Activated CD4-positive, alpha-beta T cell treated with anti-CD3 and anti-CD28 coated beads, Interleukin-2, amount 50 U/mL, for 48 hours (primary cell): ENCODE measurements at places on chromosomes 4 and X.

GRCh38 chrX:80354966-80355465, 65.2 kb upstream of the TENT5D start:
- DNase-seq: no peak

DNA sequence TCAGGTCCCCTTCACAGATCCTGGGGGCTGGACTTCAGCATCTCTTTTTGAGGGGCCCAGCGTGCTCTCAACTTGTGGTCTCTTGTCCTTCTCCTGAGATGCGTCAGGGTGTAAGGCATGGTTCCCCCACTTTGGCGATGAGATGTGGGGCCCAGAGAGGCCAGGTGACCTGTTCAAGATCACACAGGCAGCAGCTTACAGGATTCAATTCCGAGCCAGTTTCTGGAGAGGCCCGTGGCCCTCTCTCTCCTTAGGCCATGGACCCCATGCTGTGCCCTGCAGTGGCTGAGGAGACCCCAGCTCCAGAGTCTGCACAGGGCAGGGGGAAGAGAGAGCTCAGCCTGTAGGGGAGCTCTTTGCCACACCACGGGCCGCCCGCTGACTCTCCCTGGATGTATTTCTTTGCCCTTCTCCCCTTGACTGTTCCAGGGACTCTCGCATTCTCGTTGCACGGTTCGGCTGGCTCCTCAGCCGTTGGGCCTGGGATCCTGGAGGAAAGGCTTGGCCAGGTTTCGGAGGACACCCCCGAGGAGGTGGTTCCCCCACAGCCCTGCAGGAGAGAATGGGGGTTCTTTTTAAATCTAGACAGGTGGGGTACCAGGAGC, 18.6 kb downstream of the NSG1 start:
- no peak for DNase-seq

GRCh38 chrX:23403849-23404248, 69.2 kb downstream of the PTCHD1 start:
- no peak for DNase-seq

DNA sequence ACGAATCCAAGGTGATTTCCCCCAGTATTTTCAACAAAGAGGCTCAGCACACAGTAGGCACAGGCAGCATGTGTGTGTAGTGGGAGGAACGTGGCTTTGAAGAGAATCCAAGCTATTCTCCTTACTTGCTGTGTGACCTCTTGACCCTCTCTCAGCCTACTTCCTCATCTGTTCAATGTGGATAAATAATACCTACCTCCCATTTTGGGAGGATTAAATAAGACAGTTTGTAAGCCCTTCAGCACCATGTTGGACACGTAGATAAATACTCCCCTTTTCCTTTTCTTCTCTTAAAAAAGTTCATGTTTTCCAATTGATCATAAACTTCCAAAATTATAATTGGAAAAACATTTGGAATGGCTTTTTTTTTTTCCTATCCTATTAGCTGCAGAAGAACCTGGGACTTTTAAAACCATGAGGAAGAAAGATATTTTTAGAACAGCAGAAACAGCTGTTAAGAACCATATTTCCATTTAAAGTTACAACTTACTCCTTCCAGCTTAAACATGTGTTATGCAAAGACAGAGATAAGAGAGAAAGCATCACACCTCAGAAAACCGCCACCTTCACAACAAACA, 56.1 kb upstream of the TMEM131L start:
- no peak for DNase-seq

- no peak for DNase-seq
Measured at GRCh38 chr4:53477038-53477565, 99.7 kb downstream of the FIP1L1 start.

DNA sequence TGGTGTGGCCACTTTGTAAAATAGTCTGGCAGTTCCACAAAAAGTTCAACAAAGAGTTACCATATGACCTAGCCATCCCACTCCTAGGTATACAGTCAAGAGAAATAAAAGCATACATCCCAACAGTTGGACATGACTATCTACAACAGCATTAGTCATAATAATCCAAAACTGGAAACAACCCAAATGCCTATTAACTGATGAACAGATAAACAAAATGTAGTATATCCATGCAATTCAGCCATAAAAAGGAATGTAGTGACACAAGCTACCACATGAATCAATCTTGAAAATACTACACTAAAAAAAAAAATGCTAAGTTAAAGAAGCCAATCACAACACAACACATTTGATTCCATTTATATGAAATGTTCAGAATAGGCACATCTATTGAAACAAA, 16.1 kb downstream of the MED14 start:
- no peak for DNase-seq

- no peak for DNase-seq
Measured at GRCh38 chr4:5724377-5724776, 13.4 kb downstream of the EVC start.

GRCh38 chr4:146592019-146592418, 46.7 kb upstream of the POU4F2 start:
- DNase-seq: no peak

GRCh38 chrX:100587861-100588260, 3.1 kb downstream of the TNMD start:
- no peak for DNase-seq

GRCh38 chr4:156975686-156976085, 4.1 kb upstream of the PDGFC start:
- no peak for DNase-seq

DNA sequence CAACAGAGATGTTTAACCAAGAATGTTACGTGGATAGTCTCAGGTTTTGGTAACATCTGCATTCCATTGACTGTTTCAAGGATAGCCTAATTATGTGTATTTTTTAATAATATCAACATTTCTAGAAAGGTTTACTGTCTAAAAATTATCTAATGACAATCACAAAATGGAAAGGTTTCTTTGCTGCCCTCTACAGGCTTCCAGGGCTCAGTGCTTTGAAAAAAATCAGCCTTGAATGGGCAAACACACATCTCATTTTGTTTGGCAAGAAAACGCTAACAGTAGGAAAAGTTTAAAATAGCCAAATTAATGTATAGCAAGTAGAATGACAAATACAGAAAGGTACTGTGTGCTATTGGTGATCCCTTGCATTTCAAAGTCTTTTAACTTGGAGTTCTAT, 223.4 kb upstream of the PRPS2 start:
- DNase-seq: no peak

GRCh38 chr4:144968606-144969005, 129.4 kb downstream of the ANAPC10 start:
- DNase-seq: no peak

- no peak for DNase-seq
Measured at GRCh38 chr4:76607266-76607799, 172.3 kb downstream of the SHROOM3 start.

DNA sequence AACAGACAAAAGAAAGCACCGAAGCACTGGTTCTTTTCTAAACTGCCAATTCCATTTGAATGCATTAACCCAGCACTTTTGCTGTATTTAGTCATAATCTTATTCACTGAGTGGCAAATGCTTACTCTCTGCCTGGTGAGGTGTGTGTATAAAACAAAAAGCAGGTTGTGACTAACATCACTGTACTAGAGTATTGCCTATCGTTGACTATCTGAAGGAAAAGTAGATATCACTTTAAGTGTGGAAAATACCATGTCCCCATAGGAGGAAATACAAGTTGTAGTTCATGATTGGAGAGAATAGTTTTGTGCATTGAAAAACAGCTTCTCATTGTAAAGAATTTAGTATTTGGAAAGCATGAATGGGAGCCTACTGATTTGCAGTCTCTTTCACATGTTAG, 2.7 kb downstream of the PDLIM5 start:
- DNase-seq: no peak

DNA sequence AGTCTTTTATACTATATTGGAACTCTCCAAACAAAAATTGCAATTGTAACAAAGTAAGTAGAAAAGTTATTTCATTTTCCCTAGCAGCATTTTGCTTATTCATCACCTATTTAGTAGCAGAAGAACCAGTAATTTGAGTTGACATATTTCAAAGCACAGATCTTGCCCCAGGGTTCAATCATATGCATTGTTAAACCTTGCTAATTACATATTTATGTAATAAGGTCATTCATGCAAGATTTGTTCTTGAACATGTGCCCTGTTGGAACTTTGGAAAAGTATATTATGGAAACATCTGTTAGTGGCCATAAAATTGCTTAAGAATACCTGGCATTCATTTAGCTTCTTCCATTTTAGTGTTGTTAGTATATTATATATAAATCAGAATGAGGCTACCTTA, 191.7 kb downstream of the TLL1 start:
- no peak for DNase-seq

DNA sequence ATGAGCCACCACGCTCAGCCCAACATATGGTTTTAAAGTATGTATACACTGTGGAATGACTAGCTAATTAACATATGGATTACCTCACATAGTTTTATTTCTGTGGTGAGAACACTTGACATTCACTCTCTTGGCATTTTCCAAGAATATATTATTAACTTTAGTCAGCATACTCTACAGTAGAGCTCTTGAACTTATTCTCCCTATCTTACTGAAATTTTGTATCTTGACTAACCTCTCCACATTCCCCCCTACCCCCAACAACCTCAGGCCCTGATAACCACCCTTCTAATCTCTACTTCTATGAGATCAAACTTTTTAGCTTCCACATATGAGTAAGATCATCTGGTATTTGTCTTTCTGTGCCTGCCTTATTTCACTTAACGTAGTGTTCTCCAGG, 38.6 kb upstream of the AGA start:
- no peak for DNase-seq

- no peak for DNase-seq
Measured at GRCh38 chrX:40976981-40977380, 108.3 kb upstream of the USP9X start.

DNA sequence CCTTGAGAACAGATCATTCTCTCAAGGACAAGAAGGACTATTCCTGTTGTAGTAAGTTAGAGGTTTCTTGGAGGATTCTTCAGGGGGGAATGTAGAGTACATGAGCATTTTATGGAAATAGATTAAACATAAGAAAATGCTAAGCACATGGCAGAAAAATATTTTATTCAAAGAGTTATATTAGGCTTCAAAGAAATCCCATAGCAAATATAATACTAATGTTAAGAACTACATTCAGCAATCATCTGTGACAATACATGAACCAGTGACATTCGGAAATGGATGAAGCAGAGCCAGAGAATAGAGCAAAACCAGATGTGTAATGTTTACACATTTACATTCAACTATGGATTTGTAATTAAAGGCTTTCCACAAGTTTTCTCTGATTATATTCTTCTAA, 288.6 kb downstream of the NAF1 start:
- no peak for DNase-seq

GRCh38 chrX:125895518-125895917, 270.6 kb downstream of the DCAF12L2 start:
- no peak for DNase-seq

GRCh38 chrX:110699109-110699508, 96.5 kb downstream of the CHRDL1 start:
- no peak for DNase-seq

DNA sequence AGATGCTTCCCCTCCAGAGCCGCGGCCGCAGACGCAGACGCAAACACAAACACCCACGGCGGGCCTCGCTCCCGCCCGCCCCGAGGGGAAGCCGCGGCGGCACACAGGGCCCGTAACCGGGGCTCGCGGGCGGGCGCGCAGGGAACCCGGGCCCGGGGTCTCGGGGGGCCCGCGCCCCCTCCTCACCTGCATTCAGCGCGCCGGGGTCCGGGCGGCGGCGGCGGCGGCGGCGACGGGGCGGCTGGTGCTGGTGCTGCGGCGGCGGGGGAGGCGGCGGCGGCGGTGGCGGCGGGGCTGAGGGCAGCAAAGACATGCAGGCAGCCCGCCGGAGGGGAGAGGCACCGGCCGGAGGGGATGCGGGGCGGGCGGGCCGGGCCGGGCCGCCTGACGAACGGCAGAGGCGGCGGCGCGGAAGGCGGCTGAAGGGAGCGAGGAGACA, 255 bp upstream of the CNOT6L start:
- DNase-seq: peak; percentile 25

GRCh38 chr4:5165420-5166369, 114.4 kb downstream of the STK32B start:
- no peak for DNase-seq

DNA sequence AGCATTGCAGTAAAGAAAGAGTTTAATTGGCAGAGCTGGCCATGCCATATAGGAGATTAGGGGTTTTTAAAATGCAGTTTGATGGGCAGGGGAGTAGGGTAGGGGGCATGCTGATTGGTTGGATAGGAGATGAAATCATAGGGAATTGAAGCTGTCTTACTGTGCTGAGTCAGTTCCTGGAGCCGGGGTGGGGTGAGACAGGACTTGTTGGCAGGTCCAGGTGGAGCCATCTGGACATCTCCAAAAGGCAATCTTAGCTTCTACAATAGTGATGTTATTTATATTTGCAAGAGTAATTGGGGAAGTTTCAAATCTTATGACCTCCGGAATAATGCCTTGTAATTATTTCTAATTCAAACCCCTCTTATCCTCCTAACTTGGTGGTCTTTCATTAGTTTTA, 32.4 kb upstream of the PGM2 start:
- DNase-seq: no peak

DNA sequence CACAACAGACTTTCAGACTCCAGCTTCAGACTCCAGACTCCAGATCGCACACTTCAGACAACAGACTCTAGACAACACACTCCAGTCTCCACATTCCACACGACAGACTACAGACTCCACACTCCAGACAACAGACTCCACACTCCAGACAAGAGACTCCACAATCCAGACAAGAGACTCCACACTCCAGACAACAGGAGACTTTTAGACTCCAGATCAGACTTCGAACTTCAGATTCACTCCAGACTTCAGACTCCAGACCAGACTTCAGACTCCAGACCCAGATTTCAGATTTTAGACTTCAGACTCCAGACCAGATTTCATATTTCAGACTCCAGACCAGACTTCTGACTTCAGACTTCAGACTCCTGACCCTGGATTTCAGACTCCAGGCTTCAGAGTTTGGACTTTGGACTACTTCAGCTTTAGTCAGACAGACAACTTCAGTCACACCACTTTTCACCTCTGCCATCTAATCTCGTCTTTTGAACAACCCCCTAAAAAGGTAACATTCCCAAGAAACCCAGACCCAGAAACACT, 29.0 kb upstream of the TLR2 start:
- no peak for DNase-seq

GRCh38 chr4:79623021-79623870, 215.2 kb upstream of the GK2 start:
- no peak for DNase-seq

DNA sequence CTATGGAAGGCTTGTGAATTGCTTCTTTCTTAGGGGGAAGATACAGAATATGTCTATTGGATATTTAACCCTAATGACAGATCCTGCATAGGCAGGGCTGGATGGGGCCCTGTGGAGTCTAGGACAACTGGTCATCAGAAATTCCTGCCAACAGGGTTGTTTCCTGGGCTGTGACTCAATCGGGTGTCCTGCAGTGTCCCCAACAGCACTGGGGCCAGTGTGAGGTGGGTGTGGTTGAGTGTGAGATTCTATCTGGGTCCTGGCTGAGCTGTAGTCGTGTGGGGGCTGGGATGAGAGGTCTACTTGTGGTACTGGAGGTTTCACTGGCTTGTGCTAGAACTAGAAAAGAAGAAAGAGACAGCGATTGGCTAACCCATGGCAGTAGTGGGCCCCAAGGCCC, 87.3 kb upstream of the WDR1 start:
- no peak for DNase-seq
